ENCODE measurements at places on chromosomes 4 and X.

DNA sequence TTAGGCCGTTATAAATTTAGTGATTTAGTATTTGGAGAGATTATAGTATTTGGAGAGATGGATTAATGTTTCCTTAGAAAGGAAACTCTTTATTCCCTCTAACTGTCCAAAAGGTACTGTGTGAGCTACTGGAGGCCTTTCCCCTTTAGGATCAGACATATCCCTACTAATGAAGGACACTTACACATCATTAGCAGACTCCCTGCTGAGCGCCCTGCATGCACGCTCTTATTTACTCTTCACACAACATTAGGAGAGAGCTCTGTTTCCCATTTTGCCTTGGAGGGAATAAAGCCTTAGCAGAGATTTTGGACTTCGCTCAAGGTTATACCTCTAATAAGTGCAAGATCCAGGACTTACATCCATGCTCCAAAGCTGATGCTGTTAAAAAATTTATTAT is 17.8 kb upstream of the STOX2 start:
- DNase-seq = no peak

GRCh38 chr4:54548098-54548620 is 109.6 kb upstream of the KIT start:
- DNase-seq = no peak

DNA sequence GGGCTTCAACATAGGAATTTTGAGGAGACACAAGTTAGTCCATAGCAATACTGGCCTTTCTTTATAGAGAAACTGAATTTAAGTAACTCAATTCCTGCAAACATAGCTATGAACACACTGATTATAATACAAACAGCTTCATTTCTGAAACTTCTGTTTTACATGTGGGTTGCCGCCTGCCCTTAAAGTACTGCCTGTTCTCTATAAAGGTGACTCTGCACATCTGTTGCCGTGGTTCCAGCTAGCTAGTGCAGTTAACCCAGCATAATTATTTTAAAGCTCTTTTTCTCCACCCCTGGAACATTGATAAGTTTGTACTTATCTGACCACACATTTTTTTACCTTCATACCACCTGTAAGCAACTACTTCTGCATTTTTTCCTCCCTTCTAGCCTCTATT is 177.6 kb downstream of the NWD2 start:
- DNase-seq = no peak

- no peak for DNase-seq
These were observed 416.6 kb upstream of the MAGEB18 start for GRCh38 chrX:25721564-25721963.

DNA sequence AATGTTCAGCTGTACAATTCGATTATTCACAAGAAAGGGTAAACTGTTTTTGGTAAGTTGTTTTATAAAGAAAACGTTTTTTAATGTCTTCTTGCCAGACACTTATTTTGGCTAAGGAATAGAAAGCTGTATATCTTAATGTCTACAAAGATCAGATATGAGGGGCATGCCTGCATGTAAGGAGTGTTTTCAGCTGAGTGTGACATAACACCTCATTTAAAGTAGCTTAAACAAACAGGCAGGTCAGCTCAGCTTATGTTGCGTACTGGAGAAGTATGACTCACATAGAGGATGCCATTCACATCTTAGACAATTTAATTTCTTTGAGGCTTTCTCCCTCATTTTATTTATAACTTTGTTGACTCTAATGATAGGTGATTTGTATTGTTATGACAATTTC is 30.4 kb downstream of the LAMTOR3 start:
- no peak for DNase-seq

DNA sequence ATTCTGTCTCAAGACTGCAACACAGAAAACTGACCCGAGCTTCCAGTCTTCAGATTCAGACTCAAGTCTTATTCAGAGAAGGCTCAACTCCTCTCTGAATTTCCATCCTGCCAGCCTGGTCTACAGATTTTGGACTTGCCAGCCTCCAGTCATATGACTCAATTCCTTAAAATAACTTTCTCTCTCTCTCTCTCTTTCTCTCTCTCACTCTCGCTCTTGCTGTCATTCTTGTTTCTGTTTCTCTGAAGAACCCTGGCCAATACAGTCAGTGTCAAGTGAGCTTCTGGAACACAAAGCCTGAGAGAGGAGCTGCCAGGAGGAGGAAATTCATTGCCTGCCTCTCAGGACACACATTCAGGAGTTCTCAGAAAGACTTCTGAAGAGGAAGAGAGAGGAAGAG is 154.9 kb downstream of the PARM1 start:
- no peak for DNase-seq

GRCh38 chrX:106728337-106728736 is 1.8 kb downstream of the RNF128 start:
- no peak for DNase-seq

DNA sequence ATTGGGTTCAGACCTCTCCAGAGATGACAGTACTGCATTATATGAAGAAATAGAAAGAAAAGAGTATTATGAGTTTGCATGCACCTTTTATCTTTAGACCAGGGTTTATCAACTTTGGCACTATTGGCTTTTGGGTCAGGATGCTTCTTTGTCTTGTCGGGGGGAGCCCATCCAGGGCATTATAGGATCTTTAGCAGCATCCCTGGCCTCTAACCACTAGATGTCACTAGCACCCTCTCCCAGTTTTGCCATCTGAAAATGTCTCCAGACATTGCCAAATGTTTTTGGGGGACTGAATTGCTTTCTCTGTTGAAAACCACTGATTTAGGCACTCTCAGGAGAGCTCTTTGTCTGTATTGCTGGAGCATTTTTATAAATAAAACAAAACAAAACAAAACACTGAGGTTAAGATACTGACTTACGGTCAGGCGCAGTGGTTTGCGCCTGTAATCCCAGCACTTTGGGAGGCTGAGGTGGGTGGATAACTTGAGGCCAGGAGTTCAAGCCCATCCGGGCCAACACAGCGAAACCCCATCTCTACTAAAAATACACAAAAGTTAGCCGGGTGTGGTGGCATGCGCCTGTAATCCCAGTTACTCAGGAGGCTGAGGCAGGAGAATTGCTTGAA is 23.6 kb downstream of the CA5B start:
- no peak for DNase-seq

DNA sequence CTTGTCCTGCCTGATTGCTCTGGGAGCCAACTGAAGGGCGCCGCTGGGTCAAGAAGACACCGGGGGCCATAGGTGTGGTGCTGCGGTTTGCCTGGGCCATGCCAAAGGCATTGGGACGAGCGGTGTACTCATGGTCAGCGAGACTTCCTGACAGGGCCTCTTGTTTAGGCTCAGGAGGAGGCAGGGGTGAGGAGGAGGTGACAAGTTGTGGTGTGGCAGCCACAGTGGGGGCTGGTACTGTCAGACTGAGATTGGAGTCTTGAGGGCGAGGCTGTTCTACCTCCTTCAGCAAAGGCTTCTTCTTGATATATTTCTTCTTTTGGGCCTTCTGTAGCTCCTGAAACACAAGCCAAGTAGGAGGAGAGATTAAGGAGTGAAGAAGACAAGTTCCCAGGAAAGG is 104.1 kb downstream of the PHF8 start:
- DNase-seq = no peak

GRCh38 chr4:19544446-19545125 is 707.1 kb upstream of the SLIT2 start:
- DNase-seq = no peak

DNA sequence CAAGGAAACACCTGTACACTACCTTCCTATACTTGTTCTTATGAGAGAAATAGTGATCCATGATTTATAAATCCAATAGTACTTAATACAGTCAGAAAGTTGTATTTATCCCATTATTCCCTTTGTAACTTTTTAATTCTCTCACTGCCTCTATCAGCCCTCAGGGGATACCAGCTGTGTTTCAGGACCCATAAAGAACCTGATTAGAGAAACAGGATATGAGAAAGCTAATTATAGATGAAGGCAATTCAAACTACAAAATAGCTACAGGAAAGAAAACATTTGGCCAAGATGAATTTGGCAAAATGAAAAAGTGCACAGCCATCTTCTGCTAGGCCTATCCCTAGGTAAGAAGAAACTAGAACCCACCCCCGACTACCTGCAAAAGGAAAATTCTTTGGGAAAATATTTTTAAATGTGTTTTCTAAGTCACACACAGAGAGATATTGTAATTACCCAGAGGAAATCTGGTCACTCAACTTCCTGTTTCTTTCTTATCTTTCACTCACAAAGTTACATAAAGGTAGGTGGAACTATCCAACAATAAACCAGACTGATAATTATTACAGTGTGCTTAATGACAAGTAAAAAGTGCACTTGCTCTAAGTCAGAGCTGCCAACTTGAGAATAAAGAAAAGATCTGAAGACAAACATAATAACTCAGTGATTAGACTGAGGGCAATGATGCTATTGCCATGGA is 836.5 kb upstream of the HTR2C start:
- DNase-seq = no peak

GRCh38 chr4:47566969-47567368 is 81.9 kb downstream of the ATP10D start:
- no peak for DNase-seq

GRCh38 chr4:136900696-136901095 is 631.6 kb downstream of the PCDH18 start:
- DNase-seq = no peak

- DNase-seq = no peak
These were observed 62.8 kb downstream of the NUDT10 start for GRCh38 chrX:51395480-51395809.

GRCh38 chr4:147809211-147809610 is 77.3 kb downstream of the ARHGAP10 start:
- DNase-seq = no peak

DNA sequence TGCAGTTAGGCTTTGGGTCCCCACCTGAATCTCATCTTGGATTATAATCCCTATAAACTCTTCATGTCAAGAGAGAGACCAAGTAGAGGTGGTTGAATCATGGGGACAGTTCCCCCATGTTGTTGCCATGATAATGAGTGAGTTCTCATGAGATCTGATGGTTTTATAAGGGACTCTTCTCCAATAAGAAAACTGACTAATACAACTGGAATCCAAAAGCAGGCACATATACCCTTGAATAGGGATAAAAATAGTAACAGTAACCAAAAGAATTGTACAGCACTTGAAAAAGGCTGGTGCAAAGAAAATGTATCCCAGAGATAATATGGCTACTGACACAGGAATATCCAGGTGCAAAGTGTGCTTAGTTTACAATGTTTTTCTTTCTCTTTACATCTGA is 351.5 kb upstream of the MAD2L1 start:
- no peak for DNase-seq

DNA sequence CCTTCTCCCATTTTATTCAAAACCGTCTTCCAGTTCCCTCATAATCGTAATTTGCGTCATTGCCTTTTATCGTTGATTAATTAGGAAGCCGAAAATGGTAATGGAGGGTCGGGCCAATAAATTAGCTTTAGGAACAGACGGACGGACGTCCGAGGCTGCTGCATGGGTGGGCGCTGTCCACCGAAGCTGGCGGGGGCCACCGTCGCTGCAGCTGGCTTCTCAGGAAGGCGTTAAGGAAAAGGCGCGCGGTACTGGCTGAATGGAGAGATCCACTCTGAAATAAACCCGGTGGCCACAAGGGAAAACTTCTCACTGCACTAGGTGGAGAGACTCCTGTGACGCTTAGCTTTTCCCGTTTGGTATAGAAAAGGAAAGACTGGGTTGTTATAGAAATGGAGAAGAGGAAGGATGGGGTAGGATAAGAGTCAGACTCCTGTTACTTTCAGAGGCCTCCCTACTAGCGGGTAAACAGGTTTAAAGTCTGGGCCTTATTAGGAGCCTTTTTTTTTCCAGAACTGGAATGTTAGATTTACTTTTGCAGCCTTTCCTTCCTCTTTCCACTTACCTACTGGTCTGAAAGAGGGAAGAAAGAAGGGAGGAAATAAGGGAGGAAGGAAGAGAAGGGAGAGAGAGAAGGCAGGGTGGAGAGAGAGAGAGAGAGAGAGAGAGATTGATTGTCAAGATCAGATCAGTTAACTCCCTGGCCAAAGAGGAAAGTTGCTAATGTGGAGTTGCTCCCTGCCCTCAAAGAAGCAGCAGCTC is 11.3 kb upstream of the PRDM8 start:
- DNase-seq = no peak

DNA sequence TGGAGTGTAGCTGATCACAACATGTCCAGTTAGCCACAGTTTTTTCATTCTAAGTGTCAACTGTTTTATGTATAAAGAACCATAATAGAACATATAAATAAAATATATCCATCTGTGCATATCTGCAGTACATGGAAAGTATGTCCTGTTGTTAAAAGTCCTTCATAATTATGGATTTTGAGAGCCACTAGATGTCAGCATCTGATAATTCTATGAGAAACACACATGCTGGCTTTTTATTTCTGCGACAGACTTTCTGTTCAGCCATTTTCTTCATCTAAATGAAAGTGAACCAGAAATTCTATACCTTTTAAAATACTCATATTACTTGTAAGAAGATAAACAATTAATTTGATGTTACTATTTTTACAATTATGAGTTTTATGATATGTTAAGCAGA is 251.5 kb downstream of the GPM6A start:
- no peak for DNase-seq

- no peak for DNase-seq
These were observed 921 bp downstream of the PFKFB1 start for GRCh38 chrX:54992911-54993622.

DNA sequence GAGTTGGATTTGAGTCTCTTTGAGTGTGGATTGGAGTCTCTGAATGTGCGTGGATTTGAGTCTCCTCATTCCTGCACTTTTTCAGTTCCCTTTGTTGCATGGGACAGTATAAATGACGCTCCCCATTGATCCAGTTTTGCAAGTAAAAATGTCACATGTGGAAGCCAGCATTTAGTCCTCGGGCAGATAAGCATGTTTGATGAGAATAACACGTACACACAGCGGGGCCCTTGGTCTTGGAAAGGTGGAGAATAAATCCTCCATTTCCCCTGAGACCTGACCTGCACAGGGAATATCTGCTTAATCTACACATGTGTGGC is 8.1 kb downstream of the P2RY8 start:
- no peak for DNase-seq

DNA sequence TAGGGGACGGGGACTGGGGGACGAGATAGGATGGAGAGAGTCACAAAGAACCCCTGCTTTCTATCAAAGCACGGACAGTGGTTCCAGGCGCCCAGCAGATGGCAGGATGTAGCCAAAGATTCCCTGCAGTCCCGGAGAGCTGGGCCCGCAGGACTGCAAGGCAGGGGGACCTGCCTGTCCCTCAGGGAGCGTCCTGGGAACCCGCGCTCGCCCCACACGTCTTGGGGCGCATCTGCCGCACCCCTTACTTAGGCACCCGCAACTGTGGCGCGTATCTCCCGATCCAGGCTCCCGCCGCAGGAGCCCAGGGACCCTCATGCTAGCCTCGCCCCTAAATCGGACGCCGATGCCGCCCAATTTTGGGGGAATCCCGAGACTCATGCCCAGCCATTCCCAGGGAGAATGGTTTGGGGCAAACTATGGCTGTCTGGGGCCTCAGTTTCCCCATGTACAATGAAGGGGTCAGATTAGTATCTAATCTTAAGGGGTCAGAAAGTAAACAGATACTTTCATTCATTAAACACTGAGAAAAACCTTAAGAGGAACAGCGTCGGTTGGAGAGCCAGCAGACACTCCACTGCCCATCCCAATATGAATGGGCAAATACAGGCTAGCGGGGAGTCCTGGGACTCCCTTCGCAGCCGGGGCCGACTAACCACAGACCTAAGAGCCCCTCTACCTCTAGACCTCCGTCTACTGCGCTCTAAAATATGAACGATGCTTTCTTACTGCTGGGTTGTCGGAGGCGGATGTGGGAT is 581 bp upstream of the STK32B start:
- peak; percentile 20 for DNase-seq

GRCh38 chrX:72274526-72274925 is 2.5 kb downstream of the RPS4X start:
- no peak for DNase-seq

GRCh38 chrX:50698944-50699343 is 115.0 kb downstream of the SHROOM4 start:
- DNase-seq = no peak

GRCh38 chrX:11611965-11612364 is 53.8 kb downstream of the ARHGAP6 start:
- no peak for DNase-seq

All from activated T-cell treated with anti-CD3 and anti-CD28 coated beads for 48 hours (primary cell).